ENCODE measurements at places on chromosomes 3 and 15.

DNA sequence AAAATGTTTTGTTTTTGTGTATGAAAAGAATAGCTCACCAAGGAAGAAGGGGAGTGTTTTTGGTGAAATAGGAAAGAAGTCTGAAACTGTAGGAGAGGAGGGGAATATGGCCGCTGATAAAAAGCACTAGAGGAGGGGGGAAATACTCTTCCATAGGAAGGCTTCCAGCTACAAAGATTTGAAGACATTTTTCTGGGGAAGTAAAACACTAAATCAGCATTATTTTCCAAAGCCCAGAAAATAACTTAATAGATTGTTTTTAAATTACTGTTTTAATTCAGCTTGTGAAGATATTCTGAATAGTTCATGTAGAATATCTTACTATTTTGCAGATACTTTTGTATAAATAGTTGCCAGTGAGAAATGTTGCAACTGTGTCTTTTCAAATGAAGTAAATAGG, 54.9 kb downstream of the CALML4 start:
- no peak for DNase-seq

DNA sequence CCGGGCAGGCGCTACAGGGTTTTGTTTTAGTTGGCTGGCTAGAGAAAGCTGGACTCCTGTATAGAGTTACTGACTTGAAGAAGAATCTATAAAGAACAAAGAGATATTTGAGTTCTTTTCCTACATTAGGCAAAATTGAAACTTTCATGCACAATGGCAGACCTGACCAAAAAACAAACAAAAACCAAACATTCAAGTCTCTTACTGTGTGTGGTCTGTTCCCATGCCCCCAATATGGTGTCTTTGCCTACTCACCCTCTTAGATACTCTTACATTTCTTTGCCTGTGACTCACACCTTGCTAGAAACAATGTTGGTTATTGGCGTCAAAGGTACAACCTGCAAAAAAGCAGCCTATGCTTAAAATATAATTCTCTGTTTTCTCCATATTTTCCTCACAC, 109.5 kb upstream of the TMC3 start:
- DNase-seq, result no peak

DNA sequence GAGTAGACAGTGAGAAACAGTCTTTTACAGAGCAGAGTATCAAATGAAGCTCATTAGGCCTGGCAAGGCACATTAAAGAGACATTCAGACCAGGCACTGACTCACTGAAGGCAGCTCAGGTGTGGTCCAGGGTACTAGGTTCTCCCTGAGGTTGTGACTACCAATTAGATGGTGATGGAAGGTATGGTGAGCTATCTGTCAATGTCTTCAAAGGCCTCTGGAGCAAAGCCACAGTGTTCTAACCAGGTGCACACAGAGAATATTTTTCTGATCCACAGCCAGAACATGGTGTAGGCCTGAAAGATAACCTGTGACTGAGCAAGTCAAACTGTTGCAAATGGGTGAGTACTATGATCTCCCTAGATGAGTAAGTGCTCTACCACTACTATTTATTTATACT, 51.5 kb downstream of the EOMES start:
- no peak for DNase-seq

GRCh38 chr3:46670891-46671427, 22.5 kb downstream of the ALS2CL start:
- DNase-seq, result no peak

DNA sequence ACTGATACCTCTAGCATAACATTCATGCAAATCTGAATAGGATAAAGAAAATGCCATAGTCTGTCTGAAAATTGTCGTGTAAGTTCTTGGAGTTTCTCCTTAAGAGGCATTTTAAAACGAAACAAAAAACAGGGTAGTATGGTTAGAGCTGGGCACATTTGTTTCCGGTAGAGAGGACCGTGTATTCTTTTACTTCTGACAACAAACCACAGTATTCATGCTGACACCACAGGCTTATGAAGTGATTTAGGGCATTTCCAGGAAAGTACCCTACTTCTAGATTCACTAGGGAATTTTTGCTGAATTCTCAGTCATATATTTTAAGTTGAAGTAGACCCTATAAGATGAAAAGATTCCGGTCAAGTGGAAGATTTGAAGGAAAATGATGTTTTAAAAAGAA, 541.3 kb downstream of the UNC13C start:
- DNase-seq, result no peak

DNA sequence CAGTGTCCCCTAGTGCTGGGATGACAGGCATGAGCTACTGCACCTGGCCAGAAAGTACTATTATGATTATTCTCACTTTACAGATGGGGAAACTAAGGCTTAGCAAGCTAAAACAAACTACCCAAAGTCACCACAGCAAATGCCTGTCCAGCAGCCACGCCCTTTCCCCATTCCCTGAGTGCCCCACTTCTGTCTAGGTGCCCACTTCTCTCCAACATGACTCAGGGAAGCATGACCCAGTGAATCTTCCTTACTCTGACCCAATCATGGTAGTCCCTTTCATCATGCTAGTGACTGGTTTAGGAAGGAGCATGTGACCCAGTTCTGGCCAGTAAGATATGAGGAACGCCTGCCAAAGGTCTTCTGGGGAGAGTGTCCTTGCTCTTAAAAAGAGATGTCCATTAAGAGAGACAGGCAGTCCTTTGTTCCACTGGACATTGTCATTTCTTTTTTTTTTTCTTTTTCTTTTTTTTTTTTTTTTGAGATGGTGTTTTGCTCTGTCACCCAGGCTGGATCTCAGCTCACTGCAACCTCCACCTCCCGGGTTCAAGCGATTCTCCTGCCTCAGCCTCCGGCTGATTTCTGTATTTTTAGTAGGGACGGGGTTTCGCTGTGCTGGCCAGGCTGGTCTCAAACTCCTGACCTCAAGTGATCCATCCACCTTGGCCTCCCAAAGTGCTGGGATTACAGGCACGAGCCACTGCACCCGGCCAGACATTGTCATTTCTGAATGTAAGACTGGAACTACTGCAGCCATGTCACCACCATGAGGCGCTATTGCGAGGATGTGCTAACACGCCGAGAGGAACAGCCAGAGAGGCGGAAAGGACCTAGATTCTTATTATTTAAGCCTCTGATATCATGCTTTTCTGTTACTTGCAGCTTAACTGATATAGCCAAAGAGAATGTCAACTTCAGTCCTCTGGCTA, 19.8 kb downstream of the MEGF11 start:
- no peak for DNase-seq

DNA sequence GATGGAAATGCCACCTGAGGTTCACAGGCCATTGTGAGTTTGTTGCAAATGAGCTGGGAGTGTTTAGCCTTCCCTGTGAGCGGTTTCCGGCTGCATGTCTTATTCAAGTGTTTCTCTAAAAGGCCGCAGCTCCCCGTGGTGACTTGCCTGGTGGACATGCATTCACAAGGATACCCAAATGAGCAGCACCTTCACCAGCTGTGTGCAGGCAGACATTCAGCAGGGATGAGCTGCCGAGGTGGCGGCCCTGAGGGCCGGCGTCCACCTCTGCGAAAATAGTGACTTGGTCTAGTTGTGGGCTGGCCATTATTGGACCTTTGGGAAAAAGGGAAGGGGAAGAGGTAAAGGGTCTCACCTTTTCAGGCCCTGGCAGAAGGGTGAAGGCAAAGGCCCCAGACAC, 23.4 kb downstream of the SPSB4 start:
- no peak for DNase-seq

- no peak for DNase-seq
Measured at GRCh38 chr3:63819151-63819398, at the start of gene C3orf49. TSS of gene C3orf49 (plus strand) at chr3:63819299. CDS start at chr3:63819472, 173 bp downstream.

DNA sequence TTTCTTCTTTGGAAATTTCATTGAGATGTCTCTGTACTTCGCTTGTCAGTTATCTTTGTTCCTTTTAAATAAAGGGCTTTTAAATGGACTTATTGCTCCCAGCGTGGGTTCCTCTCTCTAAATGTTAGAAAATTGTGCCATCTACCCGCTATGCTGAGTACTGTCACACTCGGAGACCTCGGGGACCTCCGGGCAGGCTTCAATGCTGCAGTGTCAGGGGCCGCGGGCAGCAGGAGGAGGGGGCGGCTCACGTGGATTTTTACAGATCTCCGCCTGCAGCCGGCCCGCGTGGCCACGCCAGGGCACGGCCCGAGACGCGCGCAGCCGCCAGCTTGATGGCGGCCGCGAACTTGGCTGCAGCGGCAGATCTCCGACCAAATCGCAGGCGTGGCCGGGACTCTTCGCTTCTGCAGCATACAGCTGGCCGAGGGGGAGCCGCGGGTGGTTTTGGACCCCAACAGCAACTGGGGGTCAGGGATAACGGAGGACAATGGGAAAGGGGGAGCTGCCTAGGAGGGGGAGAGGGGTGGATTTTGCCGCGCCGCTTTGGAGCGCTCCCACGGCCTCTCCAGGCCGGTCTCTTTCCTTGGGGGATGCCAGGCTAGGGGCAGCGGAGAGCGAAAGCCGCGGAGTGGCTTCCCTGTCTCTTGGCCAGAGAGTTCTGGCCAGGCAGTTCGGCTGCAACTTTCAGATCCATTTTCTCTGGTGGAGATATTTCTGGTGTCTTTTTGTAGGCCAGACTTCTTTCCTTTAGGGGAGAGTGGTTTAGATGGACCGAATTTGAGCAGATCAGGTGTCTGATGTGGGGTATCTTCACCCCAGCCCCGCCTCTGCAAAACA, 15.3 kb downstream of the NR2F2 start:
- DNase-seq, result peak; percentile 80

GRCh38 chr3:134020135-134020680, 9.5 kb downstream of the SLCO2A1 start:
- no peak for DNase-seq

DNA sequence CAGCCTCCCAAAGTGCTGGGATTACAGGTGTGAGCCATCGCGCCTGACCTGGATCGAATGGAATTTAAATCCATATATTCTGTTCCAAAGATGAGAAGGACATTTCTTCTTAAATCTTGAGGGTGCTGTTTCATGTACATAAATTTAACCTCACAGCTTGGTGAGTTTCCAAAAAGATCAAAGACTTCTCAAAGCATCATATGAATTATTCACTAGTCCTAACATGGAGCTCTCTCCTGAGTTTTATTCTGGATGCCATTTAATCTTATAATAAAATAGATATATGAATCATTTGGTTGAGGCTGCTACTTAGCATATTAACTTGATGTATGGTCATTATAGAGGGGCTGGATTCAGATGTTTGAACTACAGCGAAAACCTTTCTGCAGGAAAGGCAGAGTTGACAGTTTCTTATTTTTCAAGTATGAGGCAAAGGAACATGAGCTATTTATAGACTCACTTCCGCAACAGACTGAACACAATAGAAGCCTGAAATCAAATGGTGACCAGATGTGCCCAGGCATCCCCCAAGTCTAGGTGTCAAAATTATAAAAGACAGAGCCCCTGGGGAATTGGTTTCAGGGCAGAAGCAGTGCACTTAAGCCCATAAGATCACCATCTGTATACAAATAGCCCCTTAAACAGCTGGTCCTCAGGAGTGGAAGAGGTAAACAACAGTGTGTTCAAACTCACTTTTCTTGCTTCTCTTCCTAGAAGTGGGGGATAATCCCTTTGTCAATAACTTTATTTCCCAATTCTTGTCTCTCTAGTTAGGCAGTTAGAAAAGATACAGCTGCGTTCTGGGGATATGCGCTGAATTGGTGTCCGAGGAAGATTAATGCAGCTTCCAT, 29.7 kb downstream of the STARD9 start:
- no peak for DNase-seq

DNA sequence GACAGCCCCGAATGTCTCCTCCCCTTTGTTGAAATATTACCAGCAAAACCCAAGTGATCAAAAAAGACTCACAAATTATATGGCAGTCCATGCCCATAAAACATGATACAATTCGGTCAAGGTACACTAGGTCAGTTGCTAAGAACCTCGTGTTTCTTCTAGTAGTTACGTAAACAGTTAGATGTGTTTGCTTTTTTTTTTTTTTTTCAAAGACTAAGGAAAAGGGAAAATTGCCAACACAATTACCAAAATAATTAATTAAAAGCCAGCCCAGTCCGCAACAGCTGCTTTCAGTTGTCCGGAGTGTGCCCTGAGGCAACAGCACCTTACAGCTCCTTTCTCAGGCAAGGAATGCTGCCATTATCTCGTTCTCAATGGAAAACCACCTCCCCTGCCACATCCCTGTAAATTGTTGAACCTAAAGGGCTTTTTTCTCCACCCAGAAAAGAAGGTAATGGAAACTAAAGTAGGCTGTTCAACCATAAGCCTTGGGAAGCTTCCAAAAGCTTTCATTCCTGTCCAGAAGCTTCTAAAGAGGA, 129.2 kb upstream of the TSC22D2 start:
- DNase-seq, result no peak

DNA sequence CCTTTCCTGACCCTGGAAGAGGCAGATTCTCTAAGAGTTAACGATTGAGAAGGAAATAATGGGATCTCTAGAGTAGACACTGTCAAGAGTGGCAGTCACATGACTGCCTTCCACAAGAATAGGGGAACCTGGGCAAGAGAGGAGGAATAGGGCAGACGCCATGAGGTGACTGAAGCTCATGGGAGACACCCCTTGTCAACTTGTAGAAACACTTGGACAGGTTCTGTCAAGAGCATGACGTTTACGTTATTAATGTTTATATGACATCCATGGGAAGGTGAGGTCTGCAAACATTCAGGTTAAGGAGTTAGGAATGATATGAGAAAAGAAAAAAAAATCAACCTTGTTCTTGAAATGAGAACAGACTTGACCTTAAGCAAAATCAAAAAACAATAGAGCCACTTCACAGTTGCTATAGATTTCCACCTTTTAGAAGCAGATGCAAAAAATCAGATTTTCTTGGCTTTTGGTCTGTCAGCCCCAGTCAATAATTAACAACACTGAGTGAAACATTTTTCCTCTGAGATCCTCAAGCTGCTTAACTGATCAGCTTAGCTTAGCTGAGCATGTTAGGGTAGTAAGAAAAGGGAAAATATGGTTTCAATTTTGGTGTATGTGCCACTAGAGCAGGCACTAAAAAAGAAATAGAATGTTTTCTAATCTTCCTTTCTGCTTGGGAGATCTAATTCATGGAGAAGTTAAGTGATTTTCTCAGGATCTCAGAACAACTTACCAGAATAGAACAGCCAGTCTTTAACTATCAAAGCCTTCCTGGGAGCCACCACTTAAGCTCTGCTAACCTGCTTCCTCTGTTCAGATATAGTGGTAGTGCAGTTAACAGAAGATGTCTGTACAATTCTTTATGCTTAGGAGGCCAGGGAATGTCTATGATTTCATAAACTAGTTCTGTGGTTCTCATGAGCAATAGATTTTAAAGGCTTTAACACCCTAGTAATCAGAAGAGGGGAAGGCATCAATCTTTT, 116.9 kb downstream of the B3GALNT1 start:
- DNase-seq, result no peak

DNA sequence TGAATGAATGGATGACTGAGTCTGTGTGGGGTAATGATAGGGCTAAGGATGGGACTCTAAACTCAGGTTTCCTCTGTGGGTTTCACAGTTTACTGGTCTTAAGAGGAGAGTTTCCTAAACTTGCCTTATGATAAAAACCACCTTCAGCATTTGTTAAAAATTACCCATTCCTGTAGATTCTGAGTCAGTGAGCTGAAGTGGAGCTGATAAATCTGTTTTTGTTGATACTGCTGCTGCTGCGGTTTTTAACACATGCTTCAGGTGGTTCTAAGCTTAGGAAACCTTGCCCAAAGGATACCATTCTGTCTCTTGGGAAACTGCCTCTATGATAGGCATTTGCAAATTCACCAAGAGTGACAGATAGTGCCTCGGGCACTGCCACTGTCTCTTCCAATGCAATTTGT, 52.6 kb downstream of the MECOM start:
- no peak for DNase-seq
